Nephron progenitor cell (in vitro differentiated cells): ENCODE measurements at places on chromosomes 7 and 10.

- no peak for DNase-seq
Observed at GRCh38 chr10:13831711-13832141, 245.0 kb downstream of the PRPF18 start.

- no peak for DNase-seq
Observed at GRCh38 chr10:45368181-45368580, 5.8 kb upstream of the ALOX5 start.

GRCh38 chr7:80826520-80827238, 92.2 kb downstream of the SEMA3C start:
- DNase-seq, result no peak

GRCh38 chr10:24341371-24341770, 132.4 kb downstream of the KIAA1217 start:
- DNase-seq, result no peak

GRCh38 chr7:134645935-134646334, 718 bp upstream of the BPGM start:
- DNase-seq, result no peak

DNA sequence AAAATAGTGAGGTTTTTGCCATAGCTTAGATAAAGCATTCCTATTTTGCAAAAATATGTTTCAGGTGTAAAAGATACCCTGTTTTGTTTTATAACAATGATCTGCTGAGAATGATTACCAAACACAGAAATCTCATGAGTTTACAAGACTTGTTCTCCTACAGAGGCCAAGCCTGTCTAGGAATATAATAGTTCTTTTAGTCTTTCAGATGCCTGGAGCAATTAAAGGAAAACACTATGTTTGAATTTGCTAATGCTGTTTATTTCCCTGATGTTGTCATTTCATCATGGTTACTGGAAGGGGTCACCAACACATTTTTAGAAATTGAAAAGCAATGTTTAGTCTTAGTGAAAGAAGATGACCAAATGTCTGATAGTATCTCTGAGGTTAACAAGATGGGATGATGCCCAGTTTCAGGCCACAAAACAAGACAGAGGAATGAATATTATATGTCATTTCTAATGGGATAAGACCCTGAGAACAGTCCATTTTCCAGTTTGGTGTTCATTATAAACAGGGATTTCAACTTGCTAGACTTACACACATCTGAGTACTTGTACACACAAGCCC, 559.9 kb downstream of the INHBA start:
- DNase-seq, result no peak

DNA sequence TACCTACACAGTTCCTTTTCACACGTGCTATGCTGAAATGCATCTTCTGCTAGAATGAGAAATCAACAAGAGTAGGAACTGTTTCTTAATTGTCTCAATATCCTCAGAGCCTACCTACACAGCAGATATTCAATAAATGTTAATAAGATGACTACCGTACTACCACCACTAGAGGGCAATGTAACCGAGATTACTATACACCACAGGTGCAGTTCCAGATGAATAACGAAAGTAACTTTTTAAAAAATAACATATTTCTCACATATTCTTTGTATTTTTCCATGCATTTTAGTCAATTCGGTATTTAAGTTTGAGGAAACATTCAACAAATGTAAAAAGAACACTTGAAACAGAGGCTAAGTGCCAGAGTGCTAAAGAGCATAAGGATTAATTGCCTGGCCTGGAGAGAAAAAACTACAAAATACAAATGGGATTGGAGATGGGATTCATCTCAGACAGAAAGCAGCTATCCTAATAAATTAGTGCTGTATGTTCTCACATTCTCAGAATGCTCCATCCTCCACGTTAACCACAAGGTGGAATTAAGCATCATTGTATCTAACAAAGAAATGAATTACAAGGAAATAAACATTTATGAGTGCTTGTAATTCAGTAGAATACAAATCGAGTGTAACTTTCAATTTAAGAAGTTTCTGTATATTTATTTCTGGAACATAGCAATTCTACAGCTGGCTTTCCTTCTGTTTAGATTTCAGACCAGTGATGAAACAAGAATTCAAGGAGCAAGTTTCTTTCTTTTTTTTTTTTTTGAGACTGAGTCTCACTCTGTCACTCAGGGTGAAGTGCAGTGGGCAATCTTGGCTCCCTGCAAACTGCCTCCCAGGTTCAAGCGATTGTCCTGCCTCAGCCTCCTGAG, 20.3 kb upstream of the HECTD2 start:
- peak; percentile 14 for DNase-seq

GRCh38 chr10:64731016-64731415, 1209.8 kb downstream of the REEP3 start:
- DNase-seq, result no peak

DNA sequence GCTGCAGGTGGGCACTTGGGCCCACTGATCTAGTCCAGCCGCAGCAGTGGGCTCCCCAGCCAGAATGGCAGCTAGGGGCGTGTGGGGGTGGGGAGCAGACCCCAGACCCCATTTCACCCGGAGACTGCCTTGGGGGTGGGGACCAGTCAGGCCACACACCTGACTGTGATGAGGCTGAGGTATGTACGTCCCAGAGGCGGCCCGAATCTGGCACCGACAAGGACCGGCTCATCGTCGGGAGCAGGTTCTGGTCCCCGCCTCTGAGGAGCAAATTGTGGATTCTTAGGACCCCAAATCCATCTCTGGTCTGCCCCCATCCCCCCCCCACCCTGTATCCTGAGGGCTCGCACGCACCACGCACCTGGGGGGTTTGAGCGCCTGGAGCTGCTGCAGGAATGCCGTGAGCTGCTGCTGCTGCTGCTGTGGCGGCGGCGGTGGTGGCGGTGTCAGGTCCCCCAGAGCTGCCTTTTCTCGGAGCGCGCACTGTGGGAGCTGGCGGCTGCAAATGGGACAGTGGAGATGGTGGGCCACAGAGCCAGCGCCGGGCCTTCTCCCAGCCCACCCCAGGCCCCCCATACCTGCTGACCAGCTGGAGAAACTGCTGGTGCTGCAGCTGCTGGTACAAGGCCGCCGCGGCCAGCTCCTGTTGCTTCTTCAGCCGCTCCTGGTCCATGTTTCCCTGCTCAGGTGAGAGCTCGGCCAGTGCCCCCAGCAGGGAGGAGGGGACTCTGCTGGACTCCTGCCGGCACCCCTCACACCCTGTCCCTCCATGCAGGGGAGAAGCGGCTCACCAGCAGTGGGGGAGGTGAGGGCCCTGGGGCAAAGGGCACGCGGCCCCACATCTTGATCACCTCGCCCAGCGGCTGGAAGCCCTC, 10.2 kb downstream of the GIGYF1 start:
- no peak for DNase-seq

GRCh38 chr10:4770801-4771553, 55.0 kb upstream of the AKR1E2 start:
- no peak for DNase-seq

- no peak for DNase-seq
Observed at GRCh38 chr10:62018131-62018911, 116.8 kb downstream of the ARID5B start.

DNA sequence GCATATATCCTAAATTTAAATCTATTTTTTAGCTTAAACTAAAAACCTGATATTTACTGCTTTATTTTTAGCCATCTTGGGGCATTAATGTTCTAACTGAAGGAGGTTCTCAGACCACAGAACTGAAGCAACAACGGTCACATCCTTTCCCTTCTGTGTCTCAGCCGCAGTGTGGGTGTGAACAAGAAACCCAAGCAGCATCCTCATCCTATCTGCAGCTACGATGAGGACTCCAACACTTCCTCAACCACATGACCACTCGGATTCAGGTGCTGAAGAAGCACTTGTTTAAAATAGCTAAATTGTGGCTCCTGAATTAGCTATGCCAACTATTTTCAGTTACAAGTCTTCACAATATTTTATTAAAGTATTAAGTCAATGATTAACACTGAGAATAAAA, 5.3 kb downstream of the ESYT2 start:
- no peak for DNase-seq

DNA sequence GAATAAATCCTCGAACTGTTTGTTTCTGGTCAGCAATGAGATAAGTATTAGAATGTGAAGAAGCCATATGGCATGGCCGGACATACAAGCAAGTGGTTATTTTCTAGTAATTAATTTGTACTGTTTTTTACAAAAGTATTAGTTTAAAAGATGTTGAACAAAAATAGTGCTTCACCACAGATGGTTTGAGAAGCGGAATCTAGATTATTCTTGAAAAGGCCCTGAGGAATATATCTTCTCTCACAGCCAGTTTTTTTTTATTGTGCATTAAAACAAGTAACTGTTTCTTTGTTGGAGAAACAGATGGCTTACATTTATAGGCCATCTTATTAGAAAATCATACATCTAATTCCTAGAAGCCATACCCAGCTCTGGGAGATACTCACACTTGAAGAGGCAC, 153.3 kb downstream of the TMEM26 start:
- no peak for DNase-seq

GRCh38 chr10:11225935-11226334, 208.3 kb downstream of the CELF2 start:
- DNase-seq, result no peak

DNA sequence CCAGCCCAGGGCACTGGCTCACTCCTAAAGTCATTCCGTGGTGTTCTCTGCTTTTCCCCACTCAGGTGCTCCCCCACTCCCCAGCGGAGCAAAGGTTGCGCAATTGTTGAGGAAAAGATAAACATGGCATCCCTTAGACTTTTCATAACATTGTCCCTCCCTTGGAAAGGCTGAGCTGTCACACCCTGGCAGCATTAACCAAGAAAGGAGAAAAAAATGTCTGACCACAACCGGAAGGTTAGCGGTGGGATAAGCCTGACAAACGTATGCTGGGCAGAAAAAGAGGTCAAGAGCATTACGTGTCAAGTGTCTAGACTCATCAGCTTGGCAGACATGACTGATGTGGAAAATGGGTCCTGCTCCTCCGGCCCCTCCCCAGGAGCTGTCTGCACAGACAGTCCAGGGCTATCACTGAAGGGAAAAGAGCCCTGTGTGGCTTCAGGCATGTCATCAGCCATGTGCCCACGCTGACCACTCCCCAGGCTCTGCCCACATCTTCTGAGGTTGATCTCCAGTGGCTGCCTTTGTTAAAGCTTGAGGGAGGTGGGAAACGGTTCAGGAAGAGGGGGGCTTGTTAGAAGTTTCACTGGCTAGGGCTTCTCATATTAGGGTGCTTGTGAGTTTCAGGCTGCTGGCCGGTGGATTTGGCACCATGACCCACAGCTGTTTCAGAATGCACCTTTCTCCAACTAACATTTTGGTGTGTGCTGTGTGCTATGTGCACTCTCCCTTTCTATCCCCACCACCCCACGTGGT, 30.1 kb downstream of the BTBD16 start:
- no peak for DNase-seq

DNA sequence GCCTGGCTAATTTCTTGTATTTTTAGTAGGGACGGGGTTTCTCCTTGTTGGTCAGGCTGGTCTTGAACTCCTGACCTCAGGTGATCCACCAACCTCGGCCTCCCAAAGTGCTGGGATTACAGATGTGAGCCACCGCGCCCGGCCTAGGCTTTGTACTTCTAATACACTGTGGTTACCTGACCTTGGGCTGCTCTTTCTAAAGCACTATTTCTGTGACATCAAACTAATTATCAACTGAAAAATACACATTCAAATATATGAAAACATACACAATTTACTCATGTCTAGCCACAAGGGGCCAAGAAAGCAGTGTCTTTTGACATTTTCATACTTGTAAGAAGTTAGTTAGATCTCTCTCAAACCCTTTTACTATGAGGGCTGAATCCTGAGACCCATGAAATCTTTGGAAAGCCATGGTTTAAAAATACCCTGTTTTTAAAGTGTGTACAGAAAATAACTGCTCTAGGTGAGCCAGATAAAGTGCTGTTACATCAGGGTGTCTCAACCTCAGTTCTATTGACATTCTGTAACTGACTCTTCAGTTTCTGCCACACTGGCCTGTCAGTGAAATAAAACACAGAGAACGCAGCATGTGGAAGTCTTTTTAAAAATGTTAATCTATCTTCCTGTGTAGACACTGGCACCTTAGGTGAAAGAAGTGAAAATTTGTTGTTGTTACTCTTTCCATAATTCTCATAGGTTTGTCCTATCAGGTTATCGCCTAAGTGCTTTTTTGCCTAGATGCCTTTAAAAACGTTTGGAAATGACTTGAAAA, 58.8 kb downstream of the CREM start:
- no peak for DNase-seq

DNA sequence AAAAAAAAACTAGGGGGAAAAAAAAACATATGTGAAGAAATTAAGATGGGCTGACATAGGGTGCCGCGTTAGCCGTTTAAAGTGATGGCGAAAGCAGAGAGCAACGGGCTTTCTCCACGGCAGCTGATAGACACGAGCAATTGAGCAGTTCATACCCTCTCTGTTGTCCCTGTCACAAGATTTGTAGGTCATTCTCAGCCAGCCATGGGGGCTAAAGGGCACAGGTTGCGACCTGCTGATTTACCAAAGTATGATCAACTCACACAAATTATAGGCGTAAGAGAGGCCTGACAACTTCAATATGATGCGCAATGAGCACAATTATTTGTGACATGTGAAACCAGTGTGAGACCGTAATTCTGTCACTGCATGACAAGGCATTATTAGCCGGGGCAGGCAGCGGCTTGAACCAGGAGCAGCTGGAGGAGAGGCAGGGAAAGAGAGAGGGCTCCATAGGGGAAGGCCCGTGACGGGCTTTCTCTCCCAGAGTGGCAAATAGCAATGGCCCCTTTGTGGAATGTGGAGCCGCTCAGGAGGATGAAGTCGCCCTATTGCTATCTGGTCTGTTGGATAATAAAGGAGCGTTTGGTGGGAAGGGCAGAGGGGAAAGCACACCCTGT, 195.1 kb upstream of the HABP2 start:
- DNase-seq, result peak; percentile 56

GRCh38 chr7:135512135-135512887, 2.4 kb upstream of the CNOT4 start:
- no peak for DNase-seq

DNA sequence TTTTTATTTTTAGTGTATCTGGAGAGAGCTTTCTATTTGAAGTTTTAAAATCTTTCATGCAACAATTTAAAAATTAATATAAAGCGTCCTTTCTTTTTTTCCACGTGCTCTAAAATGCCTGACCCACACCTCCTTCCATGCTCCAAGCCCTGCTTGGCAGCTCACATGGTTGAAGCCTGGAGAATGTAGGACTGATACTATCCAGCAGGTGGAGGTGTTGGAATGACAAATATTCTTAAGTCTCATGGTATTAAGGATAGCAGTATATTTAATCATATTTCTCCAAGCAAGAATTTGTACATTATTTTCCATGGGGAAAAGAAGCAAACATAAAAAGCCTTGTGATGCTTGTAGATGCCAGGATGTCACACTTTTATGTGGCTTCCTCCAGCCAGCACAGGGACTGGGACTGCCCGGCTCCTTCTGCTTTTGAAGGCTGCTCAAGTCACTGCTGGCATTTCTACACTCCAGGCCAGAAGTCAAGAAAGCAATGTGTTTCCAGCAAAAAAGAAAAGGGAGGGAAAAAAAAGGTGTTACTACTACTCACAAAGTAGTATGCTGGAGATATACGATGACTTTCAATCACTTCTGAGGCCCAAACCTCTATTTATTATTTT, 49.7 kb downstream of the BZW2 start:
- peak; percentile 3 for DNase-seq

DNA sequence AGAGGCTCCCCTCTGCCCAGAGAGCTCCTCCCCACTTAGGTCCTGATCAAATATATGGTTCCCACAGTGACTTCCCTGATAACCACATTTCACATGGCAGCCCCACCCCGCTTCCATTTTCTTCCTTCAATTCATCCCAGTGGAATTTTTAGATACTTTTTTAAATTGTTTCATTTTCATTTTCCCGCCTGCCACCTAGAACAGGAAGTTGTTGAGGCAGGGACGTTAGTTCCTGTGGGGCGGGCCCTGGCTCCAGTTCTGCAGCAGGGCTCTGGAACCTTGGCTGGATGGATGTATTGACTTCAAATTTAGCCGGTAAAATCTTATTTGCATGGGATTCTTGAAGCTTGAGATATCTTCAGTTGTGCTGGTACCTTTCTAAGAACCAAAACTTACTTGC, 226.6 kb downstream of the PAXIP1 start:
- DNase-seq, result no peak
